Stimulated activated CD8-positive, alpha-beta memory T cell treated with anti-CD3 and anti-CD28 coated beads, Interleukin-4, amount 100 ng/mL, for 4 hours (primary cell): ENCODE measurements at places on chromosomes 1 and 21.

GRCh38 chr1:79042117-79042516 lies 35.6 kb upstream of the ADGRL4 start:
- no peak for DNase-seq

GRCh38 chr1:41936107-41936506 lies 17.4 kb upstream of the HIVEP3 start:
- no peak for DNase-seq

- no peak for DNase-seq
Measured at GRCh38 chr1:111956155-111956771, 33.2 kb downstream of the KCND3 start.

GRCh38 chr1:82161700-82162141 lies 361.0 kb downstream of the ADGRL2 start:
- DNase-seq, result no peak

GRCh38 chr1:85344256-85344694 lies 67.8 kb upstream of the BCL10 start:
- no peak for DNase-seq

DNA sequence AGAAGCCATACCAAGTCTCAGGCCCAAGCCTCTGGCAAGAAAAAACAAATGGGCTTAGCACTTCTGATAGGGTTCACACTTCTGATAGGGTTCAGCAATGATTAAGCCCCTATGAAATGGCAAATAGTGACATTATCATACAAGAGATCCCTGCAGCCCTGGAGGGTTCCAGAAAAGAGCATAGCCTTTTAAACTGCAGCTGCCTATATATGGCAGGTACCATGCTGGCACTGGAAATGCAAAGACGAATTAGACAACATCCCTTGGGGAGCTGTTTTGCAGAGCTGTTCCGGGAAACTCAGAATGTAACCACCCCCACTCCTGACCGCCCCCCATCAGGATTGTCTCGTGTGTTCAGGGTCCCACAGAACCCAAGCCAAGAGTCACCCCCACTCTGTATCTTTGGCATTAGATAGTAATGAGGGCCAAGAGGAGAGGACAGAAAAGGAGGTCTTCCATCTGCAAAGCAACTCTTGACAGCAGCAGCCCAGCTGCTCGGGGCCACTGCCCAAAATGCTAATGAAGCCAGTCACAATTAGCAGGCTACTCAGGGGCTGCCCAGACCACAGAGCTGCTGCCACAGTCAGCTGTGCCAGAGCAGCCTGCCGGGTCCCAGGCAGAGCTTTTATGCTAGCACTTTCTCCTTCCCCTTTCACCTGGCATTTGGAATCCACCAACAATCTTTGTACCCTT lies 50.9 kb downstream of the ITPKB start:
- DNase-seq, result no peak

GRCh38 chr1:2999571-2999970 lies 21.7 kb upstream of the ACTRT2 start:
- DNase-seq, result no peak

GRCh38 chr1:55076356-55076755 lies 37.0 kb downstream of the PCSK9 start:
- DNase-seq, result no peak

GRCh38 chr1:19668888-19669287 lies 4.2 kb downstream of the HTR6 start:
- no peak for DNase-seq
